Activated naive CD8-positive, alpha-beta T cell treated with anti-CD3 and anti-CD28 coated beads for 36 hours (primary cell): ENCODE measurements at places on chromosomes 3 and 15. TPM values are rescaled to one million over a fixed set of nuclear protein-coding genes. Genes with fewer than 3 reads are reported as not detected.

- H3K4me1 ChIP-seq = peaks cover 21% of the 10 kb centered on the region
- peaks cover 44% of the 10 kb centered on the region for H3K36me3 ChIP-seq
- H3K4me3 ChIP-seq = no peak overlapping the region
- H3K27me3 ChIP-seq = no peaks in the 10 kb centered on the region
Observed at GRCh38 chr3:37052860-37053259, 59.5 kb downstream of the MLH1 start.

The HRH1 gene
- total RNA-seq = 0.12 TPM

GRCh38 chr3:119690043-119690656 lies 12.7 kb upstream of the CFAP91 start:
- no peaks in the 10 kb centered on the region for H3K36me3 ChIP-seq
- H3K4me1 ChIP-seq = no peaks in the 10 kb centered on the region
- H3K27me3 ChIP-seq = peaks cover 12% of the 10 kb centered on the region
- no peak overlapping the region for H3K4me3 ChIP-seq
- no peak for DNase-seq
- H3K27ac ChIP-seq = no peak overlapping the region

GRCh38 chr3:188993181-188993580 lies 178.6 kb upstream of the TPRG1 start:
- no peak overlapping the region for H3K27ac ChIP-seq
- H3K4me1 ChIP-seq = no peaks in the 10 kb centered on the region
- H3K27me3 ChIP-seq = peaks cover 14% of the 10 kb centered on the region
- H3K4me3 ChIP-seq = no peak overlapping the region
- no peak for DNase-seq
- no peaks in the 10 kb centered on the region for H3K36me3 ChIP-seq

- no peaks in the 10 kb centered on the region for H3K36me3 ChIP-seq
- H3K27me3 ChIP-seq = peaks cover 4% of the 10 kb centered on the region
- H3K27ac ChIP-seq = no peak overlapping the region
- peak; percentile 14 for DNase-seq
Observed at GRCh38 chr3:192817053-192817452, 89.7 kb upstream of the FGF12 start.
